ENCODE measurements at places on chromosomes 12 and 14.

DNA sequence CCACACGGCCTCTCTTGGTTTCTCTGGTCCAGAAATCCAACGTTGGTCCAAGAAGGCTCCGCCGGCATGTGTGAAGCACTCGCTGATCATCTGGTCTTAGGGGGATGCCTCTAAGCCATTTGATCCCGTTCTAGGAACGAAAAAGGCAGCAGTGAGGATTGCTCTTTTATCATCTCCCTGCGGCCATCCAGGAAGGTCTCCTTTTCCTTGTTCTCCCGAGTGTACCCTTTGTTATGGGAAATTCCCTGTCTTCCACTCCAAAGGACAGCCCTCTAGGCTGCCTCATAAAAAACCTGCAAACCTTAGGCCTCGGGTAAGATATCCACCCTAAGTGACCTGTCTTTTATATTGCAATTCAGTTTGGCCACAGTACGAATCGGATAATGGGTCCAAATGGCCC lies 85.8 kb downstream of the TMTC3 start:
- no peak for DNase-seq

GRCh38 chr12:64120568-64120967 lies 101.5 kb downstream of the KICS2 start:
- DNase-seq = no peak

- DNase-seq = no peak
Observed at GRCh38 chr12:11834931-11835330, 185.5 kb downstream of the ETV6 start.

- DNase-seq = no peak
Observed at GRCh38 chr14:64324895-64325294, 30.7 kb upstream of the ESR2 start.

DNA sequence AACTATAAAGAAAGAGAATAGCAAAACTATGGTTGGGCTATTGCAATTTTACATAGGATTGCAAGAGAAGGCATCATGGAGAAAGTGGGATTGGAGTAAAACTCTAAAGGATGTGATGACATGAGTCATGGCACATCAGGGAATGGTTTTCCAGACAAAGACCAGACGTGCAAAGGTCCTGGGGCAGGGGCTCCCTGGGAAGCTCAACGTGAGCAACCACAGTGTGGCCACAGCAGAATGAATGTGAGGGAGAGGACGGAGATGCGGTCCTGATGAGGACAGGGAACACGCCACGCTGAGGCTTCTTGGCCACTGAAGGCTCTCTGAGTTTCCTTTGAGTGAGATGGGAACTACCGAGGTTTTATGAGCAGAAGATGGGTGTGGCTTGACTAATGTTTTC lies 38.2 kb downstream of the FZD10 start:
- DNase-seq = no peak

GRCh38 chr12:47935184-47935583 lies 28.2 kb upstream of the TMEM106C start:
- no peak for DNase-seq

DNA sequence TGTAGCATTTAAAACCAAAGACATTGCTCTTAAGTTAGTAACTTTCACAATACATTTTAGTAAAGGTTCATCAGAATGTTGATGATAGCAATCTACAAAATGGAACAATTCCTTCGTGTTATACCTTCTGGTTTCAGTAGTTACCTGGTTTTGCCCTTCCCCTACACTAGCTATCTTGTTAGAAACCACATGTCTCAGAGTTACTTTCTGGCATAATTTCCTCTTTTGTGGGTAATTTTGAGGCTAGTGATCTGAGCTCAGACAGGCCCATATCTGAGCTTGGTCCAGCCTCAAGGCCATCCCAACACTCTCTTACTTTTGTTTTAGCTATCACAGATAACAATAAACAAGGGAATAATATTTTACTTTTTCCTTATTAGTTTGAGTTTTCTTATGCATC lies 196.9 kb downstream of the KITLG start:
- no peak for DNase-seq

- no peak for DNase-seq
Observed at GRCh38 chr12:27592548-27592947, 68.5 kb downstream of the PPFIBP1 start.

DNA sequence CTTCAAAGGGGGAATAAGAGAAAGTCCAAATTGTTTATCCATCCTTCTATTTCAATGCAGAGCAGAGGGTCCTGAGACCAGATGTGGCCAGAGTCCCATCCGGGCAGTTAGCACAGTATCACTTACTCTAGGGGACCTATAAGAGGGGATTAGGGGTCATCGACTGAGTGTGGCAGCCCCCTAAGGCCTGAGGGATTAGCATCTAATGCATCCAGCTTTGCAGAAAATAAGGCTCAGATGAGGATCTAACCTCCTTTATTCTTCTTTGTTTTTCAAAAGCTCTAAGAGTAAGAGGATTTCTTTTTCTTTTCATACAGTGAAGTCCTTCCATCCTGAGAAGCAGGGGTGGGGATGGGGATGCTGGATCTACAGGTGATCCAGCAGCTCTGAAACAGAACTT lies 43.5 kb downstream of the NEUROD4 start:
- DNase-seq = no peak

- DNase-seq = no peak
Observed at GRCh38 chr14:71988939-71989338, 56.7 kb downstream of the RGS6 start.

- DNase-seq = no peak
Observed at GRCh38 chr12:131370321-131370720, 340.6 kb upstream of the SFSWAP start.

DNA sequence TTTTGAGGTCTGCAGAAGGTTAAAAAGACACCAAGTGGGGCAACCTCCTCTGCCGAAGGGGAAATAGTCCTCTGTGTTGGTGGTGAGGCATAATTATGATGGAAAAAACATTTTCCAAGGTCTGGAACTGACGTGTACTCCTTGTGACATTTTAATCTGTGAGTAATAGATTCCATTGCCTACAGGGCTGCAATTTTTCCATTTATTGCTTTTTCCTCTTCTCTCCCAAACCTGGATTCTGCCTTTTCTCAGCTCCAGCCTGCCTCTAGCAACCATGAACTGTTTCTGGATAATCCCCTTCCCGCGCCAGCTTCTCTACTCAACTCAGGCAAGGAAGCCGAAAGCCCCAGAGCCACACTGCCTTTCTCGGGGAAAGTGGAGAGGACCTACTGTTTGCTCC lies 230.1 kb upstream of the PLXNC1 start:
- DNase-seq = no peak

DNA sequence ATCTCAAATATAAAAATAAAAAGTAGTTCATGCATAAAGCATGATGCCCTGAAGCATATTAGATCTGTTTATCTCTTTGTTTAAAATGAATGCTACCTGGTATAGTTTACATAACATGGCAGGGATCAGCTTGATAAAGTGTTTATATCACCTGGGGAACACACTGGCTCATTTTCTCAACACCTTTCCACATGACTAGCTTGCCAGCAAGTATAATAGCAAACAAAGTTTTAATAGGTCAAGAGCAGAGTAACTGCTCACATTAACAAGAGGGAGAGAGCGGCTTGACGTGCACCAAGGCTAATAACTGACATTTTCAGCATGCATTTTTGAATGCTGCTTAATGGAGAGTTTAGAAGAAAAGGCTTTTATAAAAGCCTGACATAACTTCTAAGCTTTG lies 246.4 kb downstream of the EGLN3 start:
- no peak for DNase-seq

GRCh38 chr14:98580131-98580678 lies 691.8 kb downstream of the BCL11B start:
- peak; percentile 53 for DNase-seq

DNA sequence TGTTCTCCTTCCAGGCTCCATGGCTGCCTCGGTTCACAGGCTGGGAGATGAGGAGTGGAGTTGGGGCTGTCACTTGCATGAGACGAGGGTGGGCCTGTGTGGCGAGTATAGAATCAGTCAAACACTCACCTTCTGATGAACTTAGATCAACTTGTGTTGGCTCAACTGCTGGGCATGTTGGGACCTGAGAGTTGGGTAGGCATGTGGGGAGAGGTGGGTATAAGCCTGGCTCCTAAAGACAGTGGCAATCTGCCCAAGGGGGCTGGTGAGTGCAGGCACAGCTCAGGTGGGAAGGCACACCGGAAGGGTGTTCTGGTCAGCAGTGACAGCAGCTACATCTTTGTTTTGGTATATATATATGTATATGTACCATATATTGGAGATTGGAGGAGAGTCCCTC lies 30.1 kb upstream of the TDRD9 start:
- no peak for DNase-seq

GRCh38 chr14:38775986-38776385 lies 327.0 kb downstream of the SEC23A start:
- no peak for DNase-seq

GRCh38 chr14:92470215-92470614 lies 43.4 kb upstream of the RIN3 start:
- no peak for DNase-seq

- no peak for DNase-seq
Observed at GRCh38 chr12:105933671-105934665, 204.8 kb downstream of the NUAK1 start.

- DNase-seq = peak; percentile 18
Observed at GRCh38 chr12:115598871-115599811, 678.4 kb downstream of the MED13L start.

DNA sequence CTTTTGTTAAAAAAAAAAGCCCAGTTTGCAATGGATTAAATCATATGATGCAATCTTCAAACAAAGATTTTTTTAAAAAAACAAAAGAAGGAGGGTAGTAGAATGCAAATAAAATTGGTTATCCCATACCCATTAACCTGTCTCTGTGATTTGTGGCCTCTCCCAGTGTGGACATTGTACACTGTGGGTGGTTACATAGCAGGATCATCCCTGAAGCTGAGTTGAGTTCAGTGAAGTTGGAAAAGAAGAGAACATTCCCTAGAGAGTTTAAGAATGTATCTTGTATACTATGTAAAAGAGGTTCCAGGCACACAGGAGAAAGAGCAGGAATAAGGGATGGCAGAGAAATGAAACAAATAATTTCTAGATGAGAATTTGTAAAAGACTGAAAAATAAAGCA lies 142.4 kb upstream of the SLC16A7 start:
- DNase-seq = peak; percentile 30

- no peak for DNase-seq
Observed at GRCh38 chr12:8081251-8081920, 688 bp upstream of the NECAP1 start.

DNA sequence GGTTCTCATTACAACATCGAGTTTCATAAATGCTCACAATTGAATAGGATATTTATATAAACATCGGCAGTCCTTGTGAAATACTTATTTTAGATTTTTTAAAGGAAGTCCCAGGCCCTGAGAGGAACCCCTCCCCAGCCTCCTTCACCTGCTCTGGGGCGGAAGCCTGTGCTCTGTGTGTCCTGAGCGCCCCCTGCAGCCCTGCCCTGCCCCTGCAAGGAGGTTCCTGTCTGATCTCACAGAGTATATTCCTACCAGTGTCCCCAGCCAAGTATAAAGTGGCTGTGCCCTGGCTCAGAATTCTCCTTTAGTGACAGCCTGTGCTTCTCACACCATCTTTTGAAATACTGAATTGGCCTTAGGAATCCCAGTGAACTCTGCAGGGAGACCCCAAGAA lies 659.5 kb downstream of the TMEM121 start:
- DNase-seq = no peak

DNA sequence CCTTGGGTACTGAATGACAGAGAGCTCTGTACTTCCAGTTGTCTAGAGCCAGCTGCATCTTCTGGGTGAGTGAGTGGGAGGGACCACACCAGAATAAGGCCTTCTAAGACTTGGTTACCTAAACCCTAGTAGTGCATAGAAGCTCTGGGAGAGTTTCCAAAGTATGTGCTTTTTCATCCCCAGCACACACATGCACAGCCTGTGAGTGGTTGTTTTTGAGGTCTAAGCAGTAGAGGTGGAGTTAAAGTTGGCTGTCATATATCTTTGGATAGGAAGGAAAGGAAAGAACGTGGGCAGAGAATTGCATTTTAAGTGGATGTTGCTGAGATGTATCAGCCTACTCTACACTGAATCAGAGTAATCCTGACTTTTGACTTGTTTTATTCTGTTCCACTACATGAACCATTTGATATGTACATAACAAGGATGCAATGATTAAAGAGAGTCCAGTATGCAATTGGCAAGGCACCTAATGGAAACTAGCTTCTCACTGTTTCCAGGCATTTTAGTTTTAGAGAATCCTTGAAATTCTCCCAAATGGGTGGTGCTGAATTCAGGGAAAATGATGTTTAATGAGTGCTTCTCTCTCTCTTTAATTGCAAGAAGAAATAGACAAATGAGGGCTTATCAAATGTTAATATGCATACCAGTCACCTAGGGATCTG lies 51.8 kb upstream of the PRICKLE1 start:
- DNase-seq = no peak

DNA sequence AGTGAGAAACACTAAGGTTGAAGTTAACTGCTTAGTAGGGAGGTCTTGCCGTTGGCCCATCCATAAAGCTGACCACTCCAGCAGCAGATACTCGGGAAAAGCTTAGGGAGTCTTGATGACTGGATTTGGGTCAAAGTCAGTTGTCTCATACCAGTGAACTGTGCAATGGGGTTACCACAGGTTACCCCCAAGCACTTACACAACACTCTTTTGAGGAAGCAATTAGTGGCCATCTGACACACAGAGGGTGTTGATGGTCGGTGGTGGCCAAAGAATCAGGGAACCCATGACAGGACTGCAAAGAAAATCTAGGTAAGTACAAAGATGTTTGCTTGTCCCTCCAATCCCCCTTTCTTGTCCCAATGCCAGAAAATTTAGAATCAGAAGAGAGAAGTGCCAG lies 410.2 kb downstream of the APAF1 start:
- DNase-seq = no peak

DNA sequence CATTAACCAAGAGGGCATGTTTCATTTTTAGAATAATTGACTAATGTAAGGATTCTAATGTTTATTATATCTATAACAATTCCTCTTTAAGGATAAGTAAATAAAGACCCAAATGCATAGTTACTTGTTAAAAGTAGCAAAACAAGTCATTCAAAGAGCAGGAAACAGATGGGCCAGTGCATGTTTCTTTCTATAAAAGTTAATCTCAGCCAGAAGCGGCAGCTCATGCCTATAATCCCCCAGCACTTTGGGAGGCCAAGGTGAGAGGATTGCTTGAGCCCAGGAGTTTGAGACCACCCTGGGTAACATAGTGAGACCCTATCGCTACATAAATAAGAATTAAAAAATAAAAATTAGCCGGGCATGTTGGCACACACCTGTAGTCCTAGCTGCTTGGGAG lies 391.0 kb upstream of the RGS6 start:
- no peak for DNase-seq

- peak; percentile 76 for DNase-seq
Observed at GRCh38 chr12:54040148-54040494, 7.3 kb downstream of the HOXC5 start.

DNA sequence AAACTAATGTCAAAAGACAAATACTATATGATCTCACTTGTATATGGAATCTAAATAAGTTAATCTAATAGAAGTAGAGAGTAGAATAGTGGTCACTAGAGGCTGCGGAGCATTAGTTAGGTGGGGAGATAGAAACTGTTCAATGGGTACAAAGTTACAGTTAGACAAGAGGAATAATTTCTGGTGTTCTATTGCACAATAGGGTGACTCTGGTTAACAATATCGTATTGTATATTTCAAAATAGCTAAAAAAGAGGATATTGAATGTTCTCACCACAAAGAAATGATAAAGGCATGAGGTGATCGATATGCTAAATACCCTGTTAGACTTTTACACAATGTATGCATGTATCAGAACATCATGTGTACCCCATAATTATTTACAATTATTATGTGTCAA lies 42.9 kb downstream of the IGF1 start:
- DNase-seq = no peak

- DNase-seq = no peak
Observed at GRCh38 chr14:85867450-85867849, 337.5 kb downstream of the FLRT2 start.

- DNase-seq = no peak
Observed at GRCh38 chr14:50103558-50103957, 12.8 kb downstream of the VCPKMT start.
